Activated T-cell treated with anti-CD3 and anti-CD28 coated beads, Interleukin-2, amount 50 U/mL, for 1 hour (primary cell): ENCODE measurements at places on chromosomes 4 and X.
A peak's percentile ranks its signal among the peaks of the same experiment; 100 is the strongest.

DNA sequence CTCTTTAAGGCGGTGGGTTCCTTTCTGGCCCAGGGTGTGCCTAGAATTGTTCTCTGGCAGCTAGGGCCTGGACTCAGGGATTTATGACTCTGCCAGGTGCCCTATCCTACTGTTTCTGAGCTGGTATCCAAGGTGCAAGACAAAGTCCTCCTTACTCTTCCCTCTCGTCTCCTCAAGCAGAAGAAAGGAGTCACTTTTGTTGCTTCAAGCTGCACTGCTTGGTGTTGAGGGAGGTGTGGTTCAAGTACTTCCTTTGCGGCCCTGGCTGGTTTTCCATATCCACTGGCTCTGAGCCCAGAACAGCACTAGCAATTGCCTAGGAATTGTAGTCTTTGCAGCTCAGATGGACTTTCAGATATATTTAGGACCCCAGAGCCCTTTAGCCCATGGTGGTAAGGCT is 39.3 kb downstream of the RTL3 start:
- no peak for DNase-seq

DNA sequence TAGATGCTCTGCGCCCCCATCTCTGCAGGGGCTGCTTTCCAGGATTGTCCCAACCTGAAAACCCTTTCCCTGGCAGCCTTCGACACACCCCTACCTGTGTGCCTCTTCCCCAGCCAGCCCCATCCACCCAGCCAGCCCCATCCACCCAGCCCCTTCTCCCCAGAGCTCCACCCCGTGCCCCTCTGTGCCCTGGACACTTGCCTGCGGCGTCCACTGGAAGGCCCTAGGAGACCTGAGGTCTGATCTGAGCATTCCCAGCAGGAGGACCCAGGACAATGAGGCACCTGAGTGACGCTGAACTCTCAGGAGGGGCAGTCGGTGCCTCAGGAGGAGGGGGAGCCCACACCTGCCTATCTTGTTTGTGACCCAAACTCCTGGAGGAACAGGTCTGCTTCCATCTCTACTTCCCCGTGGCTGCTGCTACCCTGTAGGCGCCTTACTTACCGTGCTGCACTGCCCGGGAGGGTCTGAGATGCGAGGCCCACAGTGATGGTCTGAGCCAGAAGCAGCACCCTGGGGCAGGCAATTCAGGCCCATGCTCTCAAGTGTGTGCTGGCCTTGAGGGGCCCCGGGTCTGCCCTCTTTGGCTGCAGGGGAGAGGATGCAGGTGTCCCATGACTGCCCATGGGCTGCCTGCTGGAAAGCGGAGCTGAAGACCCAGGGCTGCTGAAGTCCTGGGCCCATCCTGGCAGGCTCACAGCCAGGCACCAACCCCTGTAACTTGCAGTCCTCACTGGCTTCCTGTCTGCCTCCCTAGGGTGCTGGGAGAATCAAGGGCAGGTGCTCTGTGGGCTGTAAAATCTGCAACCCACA is 4.9 kb downstream of the LRPAP1 start:
- DNase-seq: no peak

- DNase-seq: no peak
These were observed 504.9 kb downstream of the RAPGEF2 start for GRCh38 chr4:159607809-159608208.

DNA sequence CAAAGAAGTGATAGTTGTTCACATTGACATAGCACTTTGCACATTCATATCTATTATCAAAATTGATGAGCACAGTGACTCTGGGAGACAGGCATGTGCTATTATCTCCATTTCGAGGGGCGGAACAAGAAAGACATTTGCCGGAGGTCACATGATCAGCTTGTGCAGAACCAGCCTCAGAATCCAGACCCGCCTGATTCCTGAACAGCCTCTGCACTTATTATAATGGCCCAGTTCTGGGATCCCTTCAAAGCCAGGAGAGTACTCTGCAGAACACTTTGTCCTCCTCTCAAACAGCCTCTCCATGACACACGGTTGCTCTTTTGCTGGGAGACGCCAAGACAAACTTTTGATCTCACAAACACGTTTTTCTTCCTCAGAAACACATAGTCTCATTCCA is 48.4 kb downstream of the RWDD4 start:
- no peak for DNase-seq

GRCh38 chr4:78336093-78336943 is 215.3 kb upstream of the ANXA3 start:
- DNase-seq: no peak

DNA sequence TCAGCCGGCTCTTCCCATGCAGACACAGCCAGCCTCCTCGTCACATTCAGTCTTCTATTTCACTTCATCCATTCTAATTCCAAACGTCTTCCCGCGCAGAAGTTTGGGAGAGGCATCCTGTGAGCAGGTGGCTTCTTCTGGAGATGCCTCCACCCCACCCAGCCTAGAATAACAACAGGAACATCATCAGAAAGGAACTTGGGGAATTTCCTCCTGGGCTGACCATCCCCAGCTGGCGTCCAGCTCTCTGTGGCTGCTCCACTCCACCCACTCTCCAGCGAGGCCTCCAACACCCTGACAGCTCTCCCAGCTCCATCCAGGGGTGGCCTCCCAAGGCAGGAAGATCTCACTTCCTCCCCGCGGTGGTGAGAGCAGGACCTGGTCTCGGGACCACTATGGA is 5.5 kb upstream of the C4orf50 start:
- DNase-seq: no peak

- DNase-seq: no peak
These were observed 56.9 kb upstream of the INTU start for GRCh38 chr4:127575888-127576287.

GRCh38 chr4:80183250-80184052 is 13.9 kb upstream of the PRDM8 start:
- DNase-seq: peak; percentile 35

GRCh38 chrX:149682031-149682430 is 29.8 kb upstream of the MAGEA11 start:
- no peak for DNase-seq

- DNase-seq: no peak
These were observed 17.1 kb upstream of the ARHGAP10 start for GRCh38 chr4:147714575-147715401.

DNA sequence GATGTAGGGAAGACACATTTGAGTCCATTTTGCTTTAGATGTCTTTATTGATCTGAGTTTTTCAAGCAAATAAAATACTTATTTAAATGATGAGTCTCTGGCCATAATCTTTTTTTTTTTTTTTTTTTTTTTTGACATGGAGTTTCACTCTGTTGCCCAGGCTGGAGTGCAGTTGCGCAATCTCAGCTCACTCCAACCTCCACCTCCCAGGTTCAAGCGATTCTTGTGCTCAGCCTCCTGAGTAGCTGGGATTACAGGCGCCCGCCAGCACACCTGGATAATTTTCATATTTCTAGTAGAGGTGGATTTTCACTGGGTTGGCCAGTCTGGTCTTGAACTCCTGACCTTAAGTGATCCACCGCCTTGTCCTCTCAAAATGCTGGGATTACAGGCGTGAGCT is 194.5 kb upstream of the MAD2L1 start:
- no peak for DNase-seq

GRCh38 chrX:8049827-8050226 is 121.2 kb downstream of the VCX2 start:
- DNase-seq: no peak

- no peak for DNase-seq
These were observed 71.8 kb downstream of the C4orf46 start for GRCh38 chr4:158599765-158600498.

- no peak for DNase-seq
These were observed 1.4 kb upstream of the MTHFD2L start for GRCh38 chr4:74156521-74156920.

DNA sequence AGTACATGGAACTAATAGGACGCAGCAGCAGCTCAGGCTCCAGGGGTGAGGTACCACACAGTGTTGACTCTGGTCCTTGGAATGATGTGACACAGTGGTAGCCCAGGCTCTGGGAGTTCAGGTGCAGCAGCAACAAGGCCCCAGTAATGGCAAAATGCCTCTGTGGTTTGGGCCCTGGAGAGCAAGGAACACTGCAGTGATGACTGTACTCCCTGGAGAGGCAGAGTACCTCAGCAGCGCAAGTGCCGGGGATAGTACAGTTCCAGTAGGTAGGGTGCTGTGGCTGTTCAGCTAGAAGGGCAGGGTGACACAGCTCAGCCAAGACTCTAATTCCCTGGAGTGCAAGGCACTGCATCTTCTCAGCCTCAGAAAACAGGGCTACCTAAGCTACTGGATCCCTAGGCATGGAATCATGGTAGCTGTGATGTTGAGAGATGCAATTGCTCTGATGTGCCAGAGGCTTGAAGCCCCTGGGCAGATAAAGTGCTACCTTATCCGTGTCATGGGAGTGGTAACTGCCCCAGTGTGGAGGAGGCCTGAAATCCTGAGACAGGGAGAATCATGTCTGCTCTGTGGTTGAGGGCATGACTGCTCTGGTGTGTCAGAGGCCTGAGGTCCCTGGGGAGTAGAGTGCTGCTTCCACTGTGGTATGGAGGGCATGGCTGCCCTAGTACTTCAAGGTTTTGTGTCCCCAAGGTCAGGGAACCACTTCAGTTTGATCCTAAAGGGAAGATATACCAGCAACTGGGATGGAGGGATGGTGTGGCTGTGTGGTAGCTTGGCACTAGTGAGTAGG is 55.2 kb downstream of the AREG start:
- no peak for DNase-seq

DNA sequence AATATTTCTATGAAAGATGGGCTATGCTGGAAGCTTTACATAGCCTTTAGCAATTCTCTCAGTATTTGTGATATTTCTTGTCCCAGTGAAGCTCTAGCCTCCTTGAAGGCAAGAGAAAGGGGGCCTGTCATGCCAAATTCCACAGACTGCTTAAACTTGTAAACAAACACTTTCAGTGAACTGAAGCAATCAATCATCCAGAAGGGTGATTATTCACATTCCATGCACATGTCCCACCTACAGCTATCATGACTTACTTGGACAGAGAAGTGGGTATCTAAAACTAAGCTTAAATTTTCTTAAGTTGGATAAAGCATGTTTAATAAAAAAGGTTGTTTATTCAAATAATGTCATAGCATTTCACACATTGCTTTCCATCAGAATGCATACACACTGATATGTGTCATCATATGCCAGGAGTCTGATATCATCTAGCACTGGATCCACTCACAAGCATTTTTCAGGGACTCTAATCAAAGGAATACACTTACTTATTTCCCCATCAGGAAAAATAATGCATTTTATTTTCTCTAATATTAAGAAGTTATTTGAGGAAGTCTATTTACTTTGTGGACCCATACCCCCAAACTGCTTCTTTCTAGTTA is 1.2 kb upstream of the FSTL5 start:
- no peak for DNase-seq

DNA sequence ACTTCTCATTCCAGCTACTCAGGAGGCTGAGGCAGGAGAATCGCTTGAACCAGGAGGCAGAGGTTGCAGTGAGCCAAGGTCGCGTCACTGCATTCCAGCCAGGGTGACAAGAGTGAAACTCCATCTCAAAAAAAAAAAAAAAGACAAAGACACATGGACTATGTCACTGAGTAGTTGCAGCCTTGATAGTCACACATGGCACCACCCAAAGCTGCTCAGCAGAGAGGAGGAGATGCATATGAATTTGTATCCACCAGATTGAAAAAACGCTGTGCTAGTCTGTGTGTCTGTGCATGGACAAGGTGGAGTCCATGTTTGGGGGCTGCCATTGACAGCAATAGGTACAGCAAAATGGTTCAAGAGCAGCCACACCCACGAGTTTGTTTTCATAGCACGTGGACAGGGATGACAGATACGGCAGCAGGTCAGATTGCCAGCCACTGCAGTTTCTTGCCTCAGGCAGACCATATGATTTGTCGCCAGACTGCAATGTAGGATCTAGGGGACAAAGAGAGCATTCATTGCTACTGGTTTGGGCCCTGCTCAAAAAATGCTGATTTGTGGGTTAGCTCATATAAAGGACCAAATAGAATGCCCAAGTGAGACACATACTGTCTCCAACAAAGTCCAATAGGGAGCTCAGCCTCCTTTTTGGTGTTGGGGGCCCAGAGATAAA is 89.9 kb downstream of the CEP135 start:
- no peak for DNase-seq

- DNase-seq: no peak
These were observed 158.9 kb downstream of the ADAMTS3 start for GRCh38 chr4:72410158-72410557.

DNA sequence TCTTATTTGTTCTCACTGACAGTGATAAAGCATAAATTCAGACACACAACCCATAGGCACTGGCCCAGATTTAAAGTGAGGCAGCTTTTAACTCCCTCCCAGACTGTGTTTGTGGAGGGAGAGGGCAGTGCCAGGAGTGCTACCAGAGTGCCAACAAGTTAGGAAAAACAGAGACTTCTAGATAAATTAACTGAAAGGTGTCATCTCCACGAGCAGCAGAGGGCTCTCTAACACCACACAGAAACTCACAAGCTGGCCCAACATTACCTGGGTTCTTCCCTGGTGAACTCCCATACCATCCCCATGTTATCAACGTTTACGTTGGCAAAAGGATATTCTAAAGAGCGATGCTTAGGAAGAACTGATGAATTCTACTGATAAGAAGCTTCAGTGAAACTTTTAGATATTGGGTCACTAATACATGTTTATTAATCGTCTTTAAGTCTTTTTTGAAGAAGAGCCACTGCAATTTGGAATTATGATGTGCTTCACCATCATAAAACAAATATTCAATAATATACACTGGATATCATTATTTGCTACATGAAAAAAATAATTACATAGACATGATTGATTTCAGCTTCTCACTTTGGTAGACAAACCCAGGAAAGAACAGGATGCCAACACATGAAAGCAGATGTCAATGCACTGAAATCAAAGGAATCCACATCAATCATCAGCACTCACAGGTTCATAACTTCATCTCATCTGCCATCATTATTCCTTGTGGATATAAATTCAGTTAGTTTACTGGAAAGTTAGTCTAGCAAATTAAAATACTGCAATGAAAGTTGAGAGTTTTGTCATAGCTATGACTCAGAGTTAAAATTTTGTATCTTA is 121.2 kb upstream of the NAP1L5 start:
- DNase-seq: peak; percentile 51

DNA sequence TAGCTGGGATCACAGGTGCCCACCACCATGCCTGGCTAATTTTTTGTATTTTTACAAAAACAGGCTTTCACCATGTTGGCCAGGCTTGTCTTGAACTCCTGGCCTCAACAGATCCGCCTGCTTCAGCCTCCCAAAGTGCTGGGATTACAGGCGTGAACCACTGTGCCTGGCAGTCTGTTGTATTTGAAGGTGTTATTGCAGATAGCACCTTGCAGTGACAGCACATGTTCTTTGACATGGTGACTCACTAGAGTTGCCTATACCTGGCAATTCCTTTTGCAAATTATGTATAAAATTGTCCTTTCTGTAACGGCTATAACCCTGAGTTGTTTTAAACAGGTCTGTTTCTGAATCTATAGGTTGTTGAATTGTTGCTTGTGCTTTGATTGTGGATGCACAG is 7.9 kb downstream of the OGT start:
- DNase-seq: no peak

GRCh38 chrX:33132569-33132968 is 78.8 kb downstream of the DMD start:
- DNase-seq: no peak

GRCh38 chrX:119008110-119008744 is 33.8 kb downstream of the LONRF3 start:
- peak; percentile 36 for DNase-seq

GRCh38 chr4:184825141-184825895 is 450 bp downstream of the ACSL1 start:
- DNase-seq: no peak
